ENCODE measurements at places on chromosomes 13 and 19.

GRCh38 chr13:51704399-51705313 lies 99.3 kb downstream of the DHRS12 start:
- no peak for DNase-seq

DNA sequence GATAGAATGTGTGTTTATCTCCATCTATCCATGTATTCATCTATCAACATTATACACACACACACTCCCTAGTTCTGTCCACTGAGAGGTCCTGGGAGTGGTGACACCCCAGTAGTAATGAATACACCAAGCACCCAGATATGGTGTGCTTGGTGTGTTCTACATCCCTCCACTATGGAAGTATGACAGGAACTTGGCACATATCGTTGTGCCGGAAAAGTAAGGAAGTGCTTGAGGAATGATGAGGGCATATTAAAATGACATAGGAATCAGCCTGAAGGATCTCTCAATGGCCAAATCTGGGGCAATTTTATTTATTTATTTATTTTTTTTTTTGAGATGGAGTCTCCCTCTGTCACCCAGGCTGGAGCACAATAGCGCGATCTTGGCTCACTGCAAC lies 28.3 kb upstream of the FBXO17 start:
- no peak for DNase-seq

GRCh38 chr13:50829226-50829625 lies 14.3 kb downstream of the DLEU7 start:
- no peak for DNase-seq

DNA sequence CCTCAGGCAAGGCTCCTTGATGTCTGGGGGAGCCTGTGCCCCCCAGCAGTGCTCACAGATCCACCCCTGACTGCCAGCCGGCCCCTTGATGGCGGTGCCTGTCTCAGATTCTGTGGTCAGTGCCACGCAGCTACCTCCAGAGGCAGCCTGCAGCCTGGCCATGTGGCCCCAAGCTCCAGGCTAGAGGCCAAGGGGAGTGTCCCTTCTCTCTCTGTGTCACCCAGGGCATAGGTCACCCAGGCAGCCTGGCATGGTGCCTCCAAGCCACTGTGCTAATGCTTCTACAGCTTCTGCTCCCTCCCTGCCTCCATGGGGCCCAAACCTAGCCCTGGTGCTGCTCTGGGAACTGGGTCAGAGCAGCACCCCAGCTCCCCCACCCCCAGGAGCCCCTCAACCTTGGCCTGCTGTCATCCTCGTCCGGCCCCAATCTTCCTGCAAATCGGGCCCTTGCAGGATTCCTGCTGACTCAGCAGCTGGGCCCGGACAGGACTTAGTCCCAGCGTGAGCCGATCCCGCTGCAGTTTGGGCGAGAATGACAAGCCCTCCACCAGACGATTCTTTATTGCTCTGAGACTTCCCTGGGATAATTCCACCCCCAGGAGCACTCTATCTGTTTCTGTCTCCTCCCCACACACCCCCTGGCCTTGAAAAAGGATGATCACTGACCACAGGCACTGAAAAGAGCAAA lies 2.8 kb upstream of the ARL11 start:
- DNase-seq, result no peak

DNA sequence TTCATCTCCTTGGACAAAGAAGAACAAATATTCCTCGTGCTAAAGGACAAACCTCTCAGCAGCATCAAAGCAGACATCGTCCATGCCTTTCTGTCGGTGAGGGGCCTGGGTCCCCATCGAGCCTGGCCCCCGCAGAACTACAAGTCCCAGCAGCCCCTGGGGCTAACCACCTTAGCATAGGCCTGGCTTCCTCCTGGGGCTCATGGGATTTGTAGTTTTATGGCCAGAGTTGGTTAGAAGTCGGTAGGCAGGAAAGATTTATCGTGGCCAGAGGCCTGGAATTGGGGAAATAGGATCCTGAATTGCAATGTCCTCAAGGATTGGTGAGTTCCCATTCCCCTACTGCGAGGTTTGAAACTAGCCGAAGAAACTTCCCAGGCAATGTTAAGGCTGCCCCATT lies 19.6 kb downstream of the TMEM150B start:
- peak; percentile 53 for DNase-seq

Data from activated naive CD4-positive, alpha-beta T cell treated with Interleukin-2 at 50 U/mL for 16 hours (primary cell).